ENCODE measurements at places on chromosomes 3 and 15. TPM values are rescaled to one million over a fixed set of nuclear protein-coding genes. Genes with fewer than 3 reads are reported as not detected.

SENP8 gene
- total RNA-seq, result 4.9 TPM

MME gene
- 76.7 TPM for total RNA-seq

COLQ gene
- 0.66 TPM for total RNA-seq

DNA sequence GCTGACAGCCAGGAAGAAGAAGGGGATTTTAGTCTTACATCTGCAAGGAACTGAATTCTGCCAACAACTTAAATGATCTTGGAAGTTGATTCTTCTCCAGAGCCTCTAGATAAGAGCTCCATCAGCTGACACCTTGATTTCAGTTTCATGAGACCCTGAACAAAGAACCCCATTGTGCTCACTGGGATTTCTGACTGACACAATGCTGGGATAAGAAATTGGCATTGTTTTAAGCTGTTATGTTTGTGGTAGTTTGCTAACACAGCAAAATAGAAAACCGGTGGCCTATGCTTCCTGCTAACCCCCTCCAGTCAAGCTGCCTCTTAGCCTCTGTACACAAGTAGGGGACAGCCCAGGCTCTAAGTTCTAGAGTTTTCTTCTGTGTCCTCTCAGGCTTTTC is 36.2 kb downstream of the MASP1 start:
- H3K4me1 ChIP-seq, result no peaks in the 10 kb centered on the region
- no peak for DNase-seq
- H3K27ac ChIP-seq, result no peak overlapping the region
- no peak overlapping the region for H3K4me3 ChIP-seq
- H3K27me3 ChIP-seq, result no peaks in the 10 kb centered on the region
- no peaks in the 10 kb centered on the region for H3K36me3 ChIP-seq

GRCh38 chr3:134840459-134840858 is 45.4 kb downstream of the EPHB1 start:
- H3K4me3 ChIP-seq, result no peak overlapping the region
- H3K4me1 ChIP-seq, result no peaks in the 10 kb centered on the region
- no peaks in the 10 kb centered on the region for H3K27me3 ChIP-seq
- no peak for DNase-seq

Measured in GM23338 (cell line).